HEK293T (cell line): ENCODE measurements at places on chromosomes 7 and 10.

DNA sequence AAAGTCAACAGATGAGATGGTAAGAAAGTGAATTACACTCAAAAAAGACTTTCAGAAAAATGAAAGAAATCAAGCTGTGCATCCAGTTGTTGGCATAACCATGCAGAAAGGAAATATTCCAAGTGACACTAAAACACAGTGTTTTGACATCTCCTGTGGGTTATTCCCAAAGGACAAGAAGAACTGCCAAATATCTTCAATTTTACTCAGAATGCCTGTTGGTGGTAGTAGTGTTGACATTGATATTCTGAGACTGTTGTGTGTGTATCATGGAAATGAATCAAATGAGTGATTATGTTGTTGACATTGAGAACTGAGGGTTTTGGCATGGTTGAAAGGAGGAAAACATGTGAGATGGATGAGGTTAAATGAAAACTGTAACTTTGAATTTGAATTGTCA lies 196.9 kb downstream of the SH2D4B start:
- DNase-seq: no peak

DNA sequence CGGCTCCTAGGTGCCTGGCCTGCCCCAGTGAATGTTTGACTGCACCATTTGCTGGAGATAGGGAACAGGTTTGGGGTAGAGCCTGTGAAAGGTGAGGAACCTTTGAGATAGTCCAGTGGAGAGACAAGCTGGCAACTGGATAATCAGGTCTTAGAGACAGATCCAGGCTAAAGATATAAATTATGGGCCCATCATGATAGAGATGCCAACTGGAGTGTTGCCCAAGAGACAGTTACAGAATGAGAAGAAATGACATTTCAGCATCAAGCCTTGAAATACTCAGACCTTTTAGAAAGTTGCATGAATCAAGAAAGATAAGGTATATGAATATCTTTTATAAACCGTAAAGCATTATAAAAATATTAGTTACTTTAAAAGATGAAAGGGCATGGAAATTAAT lies 27.1 kb downstream of the CREB3L2 start:
- DNase-seq: no peak

- DNase-seq: no peak
Measured at GRCh38 chr7:129835569-129835968, 117.2 kb downstream of the UBE2H start.

DNA sequence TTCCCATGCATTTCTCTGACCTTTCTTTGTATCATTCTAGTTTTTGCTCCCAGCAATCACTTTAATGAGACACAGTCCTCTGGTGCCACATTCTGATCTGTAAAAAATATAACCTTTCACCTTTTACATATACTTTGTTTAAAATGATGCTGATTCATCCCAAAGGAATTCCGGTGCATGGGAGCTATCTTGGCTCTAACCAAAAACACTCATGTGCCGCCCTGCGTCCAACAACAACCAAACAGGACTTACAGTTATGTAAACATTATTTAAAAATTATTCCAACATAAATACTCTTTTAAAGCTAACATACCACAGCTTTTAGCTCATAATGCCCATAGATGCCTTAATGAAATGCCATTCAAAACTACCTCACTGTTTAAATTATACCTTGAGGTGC lies 7.7 kb upstream of the OPALIN start:
- no peak for DNase-seq

DNA sequence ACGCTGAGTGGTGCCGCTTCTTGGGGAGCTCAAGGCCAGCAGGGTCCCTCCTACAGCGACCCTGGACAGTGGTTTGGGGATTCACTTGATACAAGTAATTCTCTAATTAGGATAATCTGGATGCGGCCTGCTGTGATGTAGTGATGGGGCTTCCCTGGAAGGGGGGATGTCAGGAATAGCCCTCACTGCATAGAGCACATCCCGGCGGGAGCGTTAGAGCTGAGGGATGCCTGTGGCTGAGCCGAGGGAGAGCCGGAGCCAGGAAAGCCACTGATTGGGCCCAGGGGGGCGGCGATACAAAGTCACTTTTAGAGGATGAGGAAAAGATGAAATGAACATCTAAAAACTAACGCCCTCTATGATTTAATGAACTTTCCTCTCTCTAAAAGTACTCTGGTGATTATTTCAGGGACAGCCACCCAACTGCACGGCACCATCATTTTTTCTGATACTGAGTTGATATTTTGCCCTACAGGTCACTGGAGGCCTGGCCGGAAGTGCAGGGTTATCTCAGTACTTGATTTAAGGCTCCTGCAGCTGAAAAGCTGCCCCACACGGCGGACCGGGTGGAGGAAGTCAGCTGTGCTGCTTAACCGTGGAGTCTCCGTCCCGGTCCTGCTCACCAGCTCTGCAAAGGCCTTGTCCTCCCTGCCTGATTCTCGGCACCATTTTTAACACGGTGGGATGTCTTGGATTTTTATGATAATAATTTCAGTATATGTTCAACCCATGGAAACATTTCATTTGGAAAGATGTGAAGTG lies 518.8 kb downstream of the DNAJB6 start:
- no peak for DNase-seq

GRCh38 chr10:63133821-63134557 lies 861 bp downstream of the NRBF2 start:
- DNase-seq: no peak

- no peak for DNase-seq
Measured at GRCh38 chr10:92045641-92046106, 122.1 kb downstream of the BTAF1 start.

DNA sequence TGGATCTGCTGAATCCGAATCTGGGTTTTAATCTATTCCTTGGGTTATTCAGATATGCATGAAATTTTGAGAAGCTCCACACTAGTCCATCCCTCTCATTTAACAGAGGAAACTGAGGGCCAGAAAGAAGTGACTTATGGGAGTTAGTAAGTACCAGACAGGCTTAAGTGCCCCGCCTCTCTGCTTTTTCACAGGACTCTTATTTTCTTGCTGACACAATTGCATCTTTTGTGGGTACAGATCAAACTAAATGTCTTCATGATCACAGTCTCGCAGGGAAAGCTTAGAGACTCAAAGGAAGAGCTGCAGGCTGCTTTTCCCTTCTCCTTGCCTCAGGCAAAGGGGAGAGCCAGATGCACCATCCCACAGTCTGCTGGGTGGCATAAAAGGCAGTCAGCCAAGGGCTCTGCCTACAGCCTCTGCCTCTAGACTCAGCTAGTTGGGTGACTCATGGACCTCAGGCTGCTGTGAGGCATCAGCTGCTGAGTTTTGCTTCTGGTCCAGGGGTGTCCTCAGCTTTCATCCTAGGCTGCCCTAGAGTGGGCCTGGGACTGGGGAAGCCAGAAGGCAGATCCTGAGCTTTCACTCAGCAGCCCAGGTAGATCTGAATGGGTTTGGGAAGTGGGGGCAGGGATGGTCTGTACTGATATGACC lies 11.6 kb downstream of the GOLGA7B start:
- DNase-seq: no peak

GRCh38 chr7:44547536-44548231 lies 6.6 kb upstream of the NPC1L1 start:
- no peak for DNase-seq

DNA sequence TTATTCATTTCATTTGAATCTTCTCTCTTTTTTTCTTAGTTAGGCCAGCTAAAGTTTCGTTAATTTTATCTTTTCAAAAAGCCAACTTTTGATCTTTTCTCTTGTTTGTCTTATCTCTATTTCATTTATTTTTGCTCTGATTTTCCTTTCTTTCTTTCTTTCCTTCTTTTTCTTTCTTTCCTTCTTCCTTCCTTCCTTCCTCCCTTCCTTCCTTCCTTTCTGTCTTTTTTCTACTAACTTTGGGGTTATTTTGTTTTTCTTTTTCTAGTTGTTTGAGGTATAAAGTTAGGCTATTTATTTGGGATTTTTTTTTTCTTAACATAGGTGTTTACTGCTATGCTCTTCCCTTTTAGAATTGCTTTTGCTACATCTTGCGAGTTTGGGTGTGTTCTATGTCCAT lies 13.2 kb upstream of the ASB15 start:
- no peak for DNase-seq

DNA sequence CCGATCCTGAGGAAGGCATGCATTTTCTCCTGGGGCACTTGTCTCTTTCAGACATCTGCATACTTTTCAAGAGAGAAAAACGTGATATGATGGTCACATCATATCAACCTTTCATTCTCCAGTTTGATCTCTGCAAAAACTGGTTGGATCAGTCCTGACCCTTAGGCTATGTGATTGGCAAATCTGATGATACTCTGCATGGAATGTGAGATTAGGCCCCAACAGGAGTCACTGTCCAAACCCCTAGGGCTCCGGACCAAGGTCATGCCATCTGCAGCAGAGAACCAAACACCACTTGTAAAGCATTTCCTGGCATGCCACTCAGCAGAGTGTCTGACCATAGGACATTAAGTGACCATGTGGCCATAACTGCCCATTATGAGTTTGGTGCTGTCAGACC lies 8.6 kb downstream of the GCK start:
- DNase-seq: no peak

DNA sequence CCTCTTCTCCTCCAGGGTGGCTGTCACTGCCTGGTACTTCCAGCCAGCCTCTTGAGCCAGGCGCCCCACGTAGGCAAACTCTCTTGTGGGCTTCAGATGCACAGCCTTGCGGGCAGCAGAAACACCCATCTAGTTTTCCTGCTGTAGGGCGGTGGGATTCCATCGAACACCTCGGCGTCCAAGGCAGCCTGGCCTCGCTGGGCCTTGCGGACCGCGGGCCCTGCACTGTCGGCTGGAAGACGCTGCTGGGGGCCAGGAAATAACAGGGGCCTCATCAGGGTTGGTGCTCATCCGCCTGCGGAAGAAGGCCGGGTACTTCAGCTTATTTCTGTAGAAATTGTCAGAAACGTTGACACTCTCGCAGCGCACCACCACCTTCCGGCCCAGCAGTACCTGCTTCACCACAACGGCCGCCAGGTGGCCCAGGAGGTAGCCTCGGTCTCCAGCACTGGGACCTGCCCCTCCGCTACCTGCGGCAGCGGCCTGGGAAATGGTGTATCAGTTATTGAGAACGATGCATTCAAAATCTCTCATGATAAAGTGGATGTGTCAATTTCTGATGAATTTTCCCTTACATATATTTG lies 61.1 kb downstream of the WDFY4 start:
- no peak for DNase-seq

GRCh38 chr10:33715303-33715975 lies 381.0 kb upstream of the NRP1 start:
- DNase-seq: no peak

- DNase-seq: no peak
Measured at GRCh38 chr7:2516194-2516555, 3.4 kb upstream of the LFNG start.

- DNase-seq: no peak
Measured at GRCh38 chr7:17437586-17437985, 139.1 kb downstream of the AHR start.

DNA sequence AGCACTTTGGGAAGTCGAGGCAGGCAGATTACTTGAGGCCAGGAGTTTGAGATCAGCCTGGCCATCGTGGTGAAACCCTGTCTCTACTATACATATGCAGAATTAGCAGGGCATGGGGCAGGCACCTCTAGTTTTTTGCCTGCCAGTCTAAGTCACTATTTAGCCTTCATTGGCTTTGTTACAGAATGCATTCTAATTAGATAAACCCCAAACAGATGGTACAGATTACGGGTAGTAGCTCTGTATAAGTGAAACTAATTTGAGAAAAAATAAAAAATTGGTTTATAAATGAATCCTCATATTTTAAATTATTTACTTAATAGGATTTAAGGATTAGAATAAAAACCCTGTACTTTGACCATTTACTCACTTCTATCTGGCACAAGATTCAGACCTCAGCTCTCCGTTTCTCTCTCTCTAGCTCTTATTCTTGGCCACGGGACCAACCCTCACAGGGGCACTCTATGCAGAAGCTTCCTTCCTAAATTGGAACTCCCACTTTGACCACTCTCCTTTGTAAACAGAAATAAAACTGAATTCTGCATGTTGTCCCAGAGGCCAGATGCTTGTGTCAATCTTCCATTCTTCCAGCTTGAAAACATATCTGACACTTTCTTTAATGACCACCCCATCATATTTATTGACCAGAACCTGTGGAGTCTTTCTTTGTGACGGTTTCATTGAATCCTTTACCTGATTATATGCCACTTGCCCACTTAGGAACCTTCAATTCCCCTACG lies 26.8 kb downstream of the BET1 start:
- DNase-seq: no peak

DNA sequence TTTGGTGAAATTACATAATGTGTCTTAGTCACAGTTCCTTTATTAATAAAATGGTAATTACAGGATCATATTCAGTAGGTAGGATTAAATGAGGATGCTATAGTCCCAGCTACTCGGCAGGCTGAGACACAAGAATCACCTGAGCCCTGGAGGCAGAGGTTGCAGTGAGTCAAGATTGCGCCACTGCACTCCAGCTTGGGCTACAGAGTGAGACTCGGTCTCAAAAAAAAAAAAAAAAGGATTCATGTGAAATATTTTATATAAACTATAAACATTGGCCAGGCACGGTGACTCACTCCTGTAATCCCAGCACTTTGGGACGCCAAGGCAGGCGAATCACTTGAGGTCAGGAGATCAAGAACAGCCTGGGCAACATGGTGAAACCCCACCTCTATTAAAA lies 197.9 kb downstream of the IMMP2L start:
- no peak for DNase-seq

DNA sequence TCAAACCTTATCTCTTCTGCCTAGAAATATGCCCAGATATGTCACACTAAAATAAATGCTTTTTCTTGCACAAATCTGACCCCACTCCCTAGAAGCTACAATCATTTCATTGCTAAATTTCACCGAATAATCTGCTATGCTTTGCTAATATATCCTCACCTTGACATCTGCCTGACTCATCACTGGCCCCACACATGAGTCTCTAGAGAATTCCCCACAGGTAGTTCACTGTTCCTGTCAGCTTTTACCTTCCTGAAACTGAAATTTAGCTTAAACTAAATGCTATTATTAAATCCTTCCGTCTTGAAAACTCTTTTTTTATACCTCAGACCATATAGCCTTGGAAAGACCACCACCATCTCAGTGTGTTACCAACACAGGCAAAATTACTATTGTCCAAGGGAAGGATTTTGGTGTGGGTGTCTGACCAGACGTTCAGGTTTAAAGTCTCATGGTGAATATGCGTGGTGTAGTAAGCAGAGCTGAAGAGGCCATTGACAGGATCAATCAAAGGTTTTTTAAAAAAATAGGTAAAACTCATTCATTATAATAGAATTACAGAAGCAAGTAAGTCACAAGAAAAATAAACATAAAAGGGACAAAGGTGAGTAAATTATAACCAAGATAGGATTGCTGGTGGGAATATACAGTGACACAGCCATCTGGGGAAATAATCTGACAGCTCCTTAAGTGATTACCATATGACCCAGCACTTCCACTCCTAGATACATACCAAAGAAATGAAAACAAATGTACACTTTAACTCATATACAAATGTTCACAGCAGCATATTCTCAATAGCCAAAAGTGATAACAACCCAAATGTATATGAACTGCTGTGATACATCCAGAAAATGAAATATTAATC lies 173.5 kb downstream of the KMT2E start:
- no peak for DNase-seq

DNA sequence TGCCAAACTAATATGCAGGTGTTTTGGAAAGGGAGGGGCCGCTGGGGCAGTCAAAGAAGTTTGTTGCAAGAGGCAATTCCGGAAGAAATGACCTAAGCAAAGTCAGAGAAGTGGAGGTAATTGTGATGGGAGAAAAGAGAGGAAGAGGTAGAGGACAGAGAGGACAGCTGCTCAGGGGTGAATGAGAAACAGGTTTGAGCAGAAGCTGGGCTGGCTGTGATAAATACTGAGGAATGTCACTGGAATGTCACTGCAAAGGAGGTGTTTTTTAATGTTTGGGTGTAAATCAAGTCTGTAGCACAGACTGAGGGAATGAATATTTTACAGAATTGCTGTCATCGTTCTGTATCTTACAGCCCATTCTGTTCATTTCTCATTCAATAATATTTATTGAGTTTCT lies 207.2 kb downstream of the DPP6 start:
- DNase-seq: no peak
